Hepatic stellate cell (primary cell): ENCODE measurements at places on chromosomes 3 and 15.

DNA sequence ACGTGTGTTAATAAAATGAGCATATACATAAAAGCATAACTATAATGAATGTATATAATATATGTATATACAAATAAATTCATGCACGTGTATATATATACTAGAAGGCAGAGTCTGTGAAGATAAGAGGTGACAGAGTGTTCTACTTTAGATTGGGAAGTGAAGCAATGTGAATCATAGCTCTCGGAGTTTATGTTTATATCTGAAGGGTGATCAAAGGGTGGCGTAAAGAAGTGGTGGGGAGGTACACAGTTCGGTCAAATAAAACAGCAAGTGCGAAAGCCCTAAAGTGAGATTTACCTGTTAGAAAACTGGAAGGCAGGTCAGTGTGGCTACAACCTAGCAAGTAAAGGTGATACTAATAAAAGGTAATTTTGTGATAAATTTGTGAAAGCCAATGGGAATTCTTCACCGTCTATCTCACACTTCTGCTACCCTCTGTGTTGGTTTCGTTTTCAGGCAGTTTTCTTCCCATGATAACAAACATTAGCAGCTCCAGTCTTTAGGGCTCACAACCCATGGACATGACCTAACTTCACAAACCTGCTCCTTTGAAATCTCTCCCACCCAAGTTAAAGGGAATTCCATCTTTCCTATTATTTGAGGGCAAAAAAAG lies 46.7 kb upstream of the BCHE start:
- DNase-seq: no peak

DNA sequence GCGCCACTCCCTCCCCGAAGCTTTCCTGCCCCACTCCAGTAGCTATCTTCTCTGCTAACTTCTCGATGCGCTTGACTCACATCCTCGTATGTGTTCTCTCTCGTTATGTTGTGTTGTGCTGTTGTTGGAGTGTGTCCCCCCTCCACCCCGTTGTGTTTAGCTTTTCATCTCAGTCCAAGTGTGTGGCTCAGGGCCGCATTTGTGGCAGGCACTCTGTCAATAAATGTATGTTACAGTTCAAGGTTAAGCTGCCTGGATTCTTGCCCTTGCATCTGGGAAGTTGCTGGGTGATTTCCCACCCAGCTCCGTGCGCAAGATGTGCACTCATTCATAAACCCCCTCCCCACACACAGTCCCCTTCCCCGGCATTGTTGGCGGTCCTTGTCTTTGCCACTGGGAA lies 71.9 kb downstream of the PGPEP1L start:
- DNase-seq: no peak

GRCh38 chr3:107919239-107919638 lies 171.6 kb downstream of the CD47 start:
- DNase-seq: no peak

DNA sequence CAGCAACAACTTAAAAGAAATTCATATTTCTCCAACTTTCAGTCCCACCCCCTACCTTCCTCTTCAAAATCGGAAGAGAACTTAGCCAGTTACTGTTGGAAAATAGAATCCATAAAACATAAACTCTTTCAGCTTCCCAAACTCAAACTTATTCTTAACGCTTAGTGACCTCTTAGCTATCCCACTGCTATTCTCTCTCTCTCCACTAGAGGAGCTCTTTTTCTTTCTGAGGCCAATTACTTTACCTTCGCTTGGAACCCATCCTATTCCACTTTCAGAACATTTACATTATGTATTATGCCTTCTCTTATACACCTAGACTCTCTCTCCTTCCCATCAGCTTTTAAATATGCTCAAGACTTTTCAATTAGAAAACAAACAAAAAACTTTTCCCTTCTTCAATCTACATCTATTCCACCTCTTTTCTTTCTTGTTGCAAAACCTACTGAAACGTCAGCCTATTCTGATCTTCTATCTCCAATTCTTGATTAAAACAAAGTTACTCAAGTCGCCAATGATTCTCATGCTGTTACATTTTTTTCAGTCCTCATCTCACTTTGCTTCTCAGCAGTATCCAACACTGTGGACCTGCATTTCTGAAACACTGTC lies 13.4 kb upstream of the GHSR start:
- DNase-seq: peak; percentile 29

DNA sequence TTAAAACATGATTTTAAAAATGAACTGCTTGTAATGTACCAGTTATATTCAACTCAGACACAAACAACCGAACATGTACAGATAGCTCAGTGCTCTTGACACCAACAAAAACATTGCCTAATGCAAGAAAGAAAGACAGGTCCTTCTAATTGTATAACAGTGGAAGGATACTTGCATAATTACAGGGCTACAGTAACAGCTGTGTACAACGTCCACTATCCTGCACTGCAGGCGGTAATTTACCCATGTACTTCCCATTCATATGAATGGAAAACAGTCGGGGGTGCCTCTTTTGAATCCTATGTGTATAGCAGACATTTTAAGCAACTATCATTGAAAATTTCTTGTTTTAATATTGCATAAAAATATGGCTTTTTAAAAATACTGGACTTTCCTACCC lies 41.1 kb upstream of the PLSCR5 start:
- no peak for DNase-seq

- DNase-seq: no peak
Observed at GRCh38 chr3:137992592-137992991, 17.4 kb upstream of the CLDN18 start.

GRCh38 chr15:35756623-35757022 lies 210.7 kb upstream of the DPH6 start:
- no peak for DNase-seq

GRCh38 chr15:52428297-52428696 lies 100.4 kb downstream of the MYO5A start:
- DNase-seq: no peak

- DNase-seq: no peak
Observed at GRCh38 chr3:58609990-58610389, 32.8 kb upstream of the FAM107A start.

- no peak for DNase-seq
Observed at GRCh38 chr3:88150806-88151205, 1.0 kb downstream of the C3orf38 start.

DNA sequence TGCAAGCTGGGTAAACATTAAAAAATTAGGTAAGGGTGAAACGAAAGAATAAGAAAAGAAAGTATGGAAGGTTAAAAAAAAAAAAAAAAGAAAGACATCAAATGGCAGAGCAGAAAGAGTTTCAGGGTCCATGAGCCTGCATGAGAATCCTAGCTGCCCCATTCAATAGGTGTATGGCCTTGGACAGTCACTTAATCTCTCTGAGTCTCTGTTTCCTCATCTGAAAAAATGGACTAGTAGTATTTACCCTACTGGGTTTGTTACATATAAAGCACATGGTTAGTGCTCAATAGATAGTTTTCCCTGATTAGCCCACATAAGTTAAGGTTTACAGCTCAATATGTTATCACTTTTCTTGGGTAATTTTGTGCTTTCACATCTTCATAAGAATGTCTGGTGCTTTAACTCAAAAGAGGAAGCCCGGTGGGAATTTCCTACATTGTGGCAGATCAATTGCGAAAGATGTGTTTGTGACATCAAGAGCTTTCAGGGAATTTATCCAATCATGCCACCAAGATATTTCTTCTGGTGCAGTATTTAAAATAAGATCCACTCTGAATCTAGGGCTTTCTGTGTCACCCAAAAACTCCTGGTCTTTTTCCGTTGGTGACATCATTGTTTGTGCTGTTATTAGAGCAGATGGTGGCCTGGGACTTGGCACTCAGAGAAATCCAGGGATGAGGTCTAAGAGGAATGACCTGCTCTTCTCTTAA lies 57.2 kb upstream of the UBE2E1 start:
- no peak for DNase-seq

DNA sequence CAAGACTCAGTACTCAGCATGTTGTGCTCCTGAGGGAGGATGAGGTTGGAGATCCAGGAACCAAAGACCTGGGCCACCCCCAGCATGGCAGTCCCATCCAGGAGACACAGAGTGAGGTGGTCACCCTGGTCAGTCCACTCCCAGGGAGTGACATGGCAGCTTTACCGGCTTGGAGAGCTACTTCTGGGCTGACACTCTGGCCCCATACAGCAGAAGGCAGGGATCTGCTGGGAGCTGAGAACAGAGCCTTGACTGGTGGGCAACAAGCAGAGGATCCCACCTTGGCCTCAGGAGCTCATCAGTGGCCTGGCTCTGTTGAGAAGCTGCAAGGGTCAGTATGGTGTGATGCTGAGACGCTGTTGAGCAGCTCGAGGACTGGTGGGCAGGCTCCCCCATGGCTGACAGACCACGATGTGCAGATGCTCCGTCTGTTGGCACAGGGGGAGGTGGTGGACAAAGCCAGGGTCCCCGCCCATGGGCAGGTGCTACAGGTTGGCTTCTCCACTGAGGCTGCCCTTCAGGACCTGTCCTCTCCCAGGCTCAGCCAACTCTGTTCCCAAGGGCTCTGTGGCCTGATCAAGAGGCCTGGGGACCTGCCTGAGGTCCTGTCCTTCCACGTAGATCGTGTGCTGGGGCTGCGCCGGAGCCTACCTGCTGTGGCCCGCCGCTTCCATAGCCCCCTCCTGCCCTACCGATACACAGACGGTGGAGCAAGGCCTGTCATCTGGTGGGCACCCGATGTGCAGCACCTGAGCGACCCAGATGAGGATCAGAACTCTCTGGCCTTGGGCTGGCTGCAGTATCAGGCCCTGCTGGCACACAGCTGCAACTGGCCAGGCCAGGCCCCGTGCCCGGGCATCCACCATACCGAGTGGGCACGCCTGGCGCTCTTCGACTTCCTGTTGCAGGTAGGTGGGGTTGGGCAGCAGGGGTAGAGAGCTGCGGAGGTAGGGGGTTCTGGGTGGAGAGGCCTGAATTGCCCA lies 53.8 kb downstream of the GASK1A start:
- no peak for DNase-seq

- DNase-seq: no peak
Observed at GRCh38 chr15:100332721-100333120, 9.1 kb downstream of the ADAMTS17 start.

DNA sequence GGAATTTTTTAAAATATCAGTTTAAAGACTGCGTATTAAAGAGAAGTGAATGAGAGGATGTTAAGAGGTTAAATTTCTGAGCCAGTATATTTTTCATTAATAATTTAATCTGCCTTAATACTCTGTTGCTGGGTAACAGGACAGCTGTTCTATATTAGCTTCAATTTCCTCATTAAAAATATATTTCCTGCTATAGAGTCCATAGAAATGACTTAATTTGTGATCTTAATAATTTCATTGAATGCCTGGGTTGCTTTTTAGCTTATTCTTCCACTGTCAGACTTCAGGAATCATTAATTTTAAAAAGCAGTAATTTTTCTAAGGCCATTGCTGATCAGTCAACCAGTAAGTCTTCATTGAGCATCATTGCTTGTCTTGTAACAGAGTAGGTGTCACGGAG lies 129.0 kb downstream of the THSD4 start:
- DNase-seq: no peak

- DNase-seq: no peak
Observed at GRCh38 chr3:96466441-96466840, 348.0 kb upstream of the EPHA6 start.

- no peak for DNase-seq
Observed at GRCh38 chr3:21544076-21544462, 206.9 kb downstream of the ZNF385D start.

GRCh38 chr15:40477642-40478327 lies 7.0 kb downstream of the CHST14 start:
- no peak for DNase-seq

- DNase-seq: no peak
Observed at GRCh38 chr3:172227340-172228035, 188.1 kb downstream of the FNDC3B start.

DNA sequence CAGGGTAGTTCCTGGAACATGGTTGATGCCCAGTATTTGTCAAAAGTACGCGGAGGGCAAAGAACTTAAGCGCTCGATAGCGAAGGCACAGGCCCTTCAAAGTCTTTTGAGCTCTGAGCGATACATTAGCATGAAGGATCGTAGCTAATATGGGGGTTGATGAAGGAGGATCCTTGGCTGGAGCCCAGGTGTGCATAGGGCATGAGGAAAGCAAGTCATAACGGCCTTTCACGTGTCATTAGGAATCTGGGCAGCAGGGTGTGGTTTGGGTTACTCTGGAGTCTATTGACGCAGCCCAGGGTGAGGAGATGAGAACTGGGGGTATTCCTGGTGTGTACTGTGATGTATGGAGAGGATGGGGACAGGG lies 31.7 kb downstream of the SPINK8 start:
- DNase-seq: peak; percentile 16

GRCh38 chr3:58308728-58309127 lies 2.4 kb downstream of the HTD2 start:
- DNase-seq: no peak

DNA sequence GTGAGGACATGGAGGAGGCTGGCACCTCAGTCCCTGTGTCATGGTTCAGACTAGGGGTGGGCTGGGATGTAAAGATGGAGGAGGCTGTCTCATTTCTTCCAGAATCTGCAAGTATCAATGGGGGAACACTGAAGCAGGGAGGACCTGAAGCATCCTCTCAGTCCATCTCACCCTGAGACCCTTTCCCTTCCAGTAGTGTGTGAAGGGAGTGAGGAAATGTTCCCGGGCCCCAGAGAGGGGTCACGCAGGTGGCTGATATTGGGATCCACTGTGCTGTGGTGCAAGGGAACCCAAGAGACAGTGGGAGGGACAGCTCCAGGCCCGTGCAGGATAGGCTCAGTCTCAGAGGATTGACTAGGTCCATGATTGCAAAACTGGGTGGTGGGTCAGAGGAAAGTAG lies 72.2 kb upstream of the ADPGK start:
- DNase-seq: no peak

DNA sequence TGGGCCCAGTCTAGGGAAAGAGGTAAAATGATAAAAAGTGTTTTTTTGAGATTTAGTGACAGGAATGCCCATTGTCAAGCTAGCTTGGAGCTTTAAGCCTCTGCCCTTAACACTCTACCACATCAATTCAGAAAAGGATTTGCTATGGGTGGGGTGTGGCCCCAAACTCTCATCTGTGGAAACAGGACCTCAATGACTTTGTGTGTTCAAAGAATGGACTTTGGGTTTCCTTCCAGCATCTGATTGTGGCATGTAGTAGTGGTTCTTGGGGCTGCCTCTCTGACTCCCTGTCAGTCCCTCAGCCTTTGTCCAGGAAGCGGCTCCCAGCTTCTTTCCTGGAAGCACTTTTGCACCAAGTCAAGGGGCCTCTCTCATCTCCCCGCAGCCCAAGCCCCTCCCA lies 56.1 kb downstream of the CCNL1 start:
- DNase-seq: no peak

GRCh38 chr15:59501597-59501996 lies 63.6 kb downstream of the FAM81A start:
- DNase-seq: peak; percentile 28

GRCh38 chr3:197516517-197516889 lies 39.3 kb downstream of the BDH1 start:
- DNase-seq: peak; percentile 80

DNA sequence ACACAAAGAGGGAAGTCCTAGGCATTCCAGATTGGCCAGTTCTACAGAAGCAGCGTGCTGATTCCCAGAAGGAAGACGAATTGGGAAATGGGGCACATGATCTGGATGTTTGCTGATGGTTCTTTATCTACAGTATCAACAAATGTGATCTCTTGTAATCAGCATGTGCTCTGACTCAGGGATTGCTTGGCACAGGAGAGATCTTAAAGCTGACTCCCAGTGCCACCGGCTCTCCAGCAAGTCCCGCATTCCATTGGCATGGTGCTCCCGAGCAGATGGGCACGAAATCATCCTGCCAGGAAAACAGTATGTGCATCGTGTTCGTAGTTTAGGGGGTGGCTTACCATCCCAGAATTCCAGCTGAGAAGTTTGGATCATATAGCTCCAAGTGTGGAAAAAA lies 259.9 kb upstream of the NR2F2 start:
- DNase-seq: no peak
